ENCODE measurements at places on chromosomes 11 and 22.

DNA sequence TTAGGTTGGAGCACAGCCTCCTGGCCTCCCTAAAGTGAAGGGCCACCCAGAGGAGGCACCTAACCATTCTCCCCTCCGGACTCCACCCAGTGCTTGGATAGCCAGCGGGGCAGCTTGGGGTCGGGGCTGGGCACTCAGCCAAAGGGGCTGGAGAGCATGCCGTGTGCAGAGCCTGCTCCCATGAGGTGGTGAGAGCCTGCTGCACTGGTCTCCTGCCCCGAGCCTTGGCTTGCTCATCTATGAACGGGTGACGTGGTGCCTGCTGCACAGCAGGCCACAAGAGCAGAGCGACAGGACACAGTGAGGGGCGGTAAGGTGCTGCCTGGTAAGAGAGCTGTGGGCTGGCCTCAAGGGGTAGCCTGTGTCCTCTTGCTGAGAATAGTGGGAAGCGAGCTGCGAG is 14.0 kb upstream of the CCDC188 start:
- DNase-seq: no peak

DNA sequence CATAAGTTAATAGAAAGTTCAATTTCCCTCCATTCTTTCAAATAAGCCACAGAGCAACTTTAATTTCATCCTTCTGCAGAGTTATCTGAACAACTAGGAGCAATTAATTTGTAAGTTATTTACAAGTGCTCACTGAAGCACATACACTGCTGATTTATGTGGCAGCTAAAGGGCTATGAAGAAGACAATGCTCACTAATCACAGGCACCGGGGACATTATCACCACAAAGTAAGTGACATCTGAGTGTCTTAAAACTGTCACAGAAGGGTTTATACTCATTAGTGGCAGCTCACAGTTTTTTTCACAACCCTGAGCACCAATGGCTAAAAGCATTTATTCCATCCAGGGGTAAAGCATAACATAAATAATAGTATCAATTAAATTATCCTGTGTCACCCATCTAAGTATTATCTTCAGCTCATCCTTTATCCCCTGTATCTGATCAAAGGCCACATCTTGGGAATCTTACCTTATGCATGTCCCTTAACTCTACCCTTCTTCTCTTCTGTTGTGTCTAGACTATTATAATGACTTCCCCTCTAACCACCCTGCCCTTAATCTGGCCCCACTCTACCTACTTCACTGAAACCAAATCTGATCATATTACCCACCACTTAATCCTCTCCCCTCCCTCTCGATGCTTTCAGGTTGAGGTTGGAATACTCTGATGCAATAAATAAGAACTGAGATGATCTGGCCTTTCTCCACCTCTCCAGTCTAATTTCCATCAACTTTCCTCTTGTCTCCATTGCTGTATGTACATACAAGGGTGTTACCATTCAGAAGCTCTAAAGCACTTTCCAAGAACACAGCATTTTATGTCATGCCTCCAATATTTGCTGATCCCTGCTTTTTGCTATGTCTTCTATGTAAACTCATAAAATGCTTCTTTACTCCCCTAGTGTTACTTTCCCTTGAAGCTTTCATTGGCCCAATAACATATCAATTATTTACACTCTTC is 252.7 kb downstream of the CASP12 start:
- DNase-seq: no peak

- no peak for DNase-seq
Observed at GRCh38 chr11:63873311-63873710, 34.4 kb downstream of the MARK2 start.

GRCh38 chr11:103480421-103480820 is 371.2 kb downstream of the DYNC2H1 start:
- no peak for DNase-seq
